Activated T-helper 2 cell treated with anti-CD3 and anti-CD28 coated beads, Interferon-gamma antibody, Interleukin-2, Interleukin-4, amounts not matched to agents 10 μg/mL and 5 μg/mL and 100 μg/mL, durations not matched to agents 14 hours and 24 hours and 36 hours (primary cell): ENCODE measurements at places on chromosomes 7 and 10. TPM values are rescaled to one million over a fixed set of nuclear protein-coding genes. Genes with fewer than 3 reads are reported as not detected.
A peak's percentile ranks its signal among the peaks of the same experiment; 100 is the strongest.

GRCh38 chr10:108203905-108204527 lies 1039.5 kb upstream of the SORCS1 start:
- no peak for DNase-seq
- H3K4me1 ChIP-seq: no peaks in the 10 kb centered on the region
- no peak overlapping the region for H3K27ac ChIP-seq
- H3K36me3 ChIP-seq: no peaks in the 10 kb centered on the region
- H3K4me3 ChIP-seq: no peak overlapping the region

GRCh38 chr10:106147021-106147420 lies 1017.5 kb downstream of the SORCS1 start:
- DNase-seq: no peak
- H3K36me3 ChIP-seq: no peaks in the 10 kb centered on the region
- H3K27ac ChIP-seq: no peak overlapping the region
- H3K27me3 ChIP-seq: no peaks in the 10 kb centered on the region
- H3K4me1 ChIP-seq: no peaks in the 10 kb centered on the region

GRCh38 chr7:1864161-1864940 lies 194.3 kb downstream of the ELFN1 start:
- H3K27ac ChIP-seq: no peak overlapping the region
- no peaks in the 10 kb centered on the region for H3K36me3 ChIP-seq
- H3K4me1 ChIP-seq: no peaks in the 10 kb centered on the region

GRCh38 chr7:85111761-85112160 lies 75.1 kb downstream of the SEMA3D start:
- H3K4me1 ChIP-seq: no peaks in the 10 kb centered on the region
- H3K36me3 ChIP-seq: no peaks in the 10 kb centered on the region
- no peak for DNase-seq
- no peak overlapping the region for H3K27ac ChIP-seq
- H3K27me3 ChIP-seq: no peaks in the 10 kb centered on the region

Gene TUBB8
- total RNA-seq: not detected in 2 replicates

DNA sequence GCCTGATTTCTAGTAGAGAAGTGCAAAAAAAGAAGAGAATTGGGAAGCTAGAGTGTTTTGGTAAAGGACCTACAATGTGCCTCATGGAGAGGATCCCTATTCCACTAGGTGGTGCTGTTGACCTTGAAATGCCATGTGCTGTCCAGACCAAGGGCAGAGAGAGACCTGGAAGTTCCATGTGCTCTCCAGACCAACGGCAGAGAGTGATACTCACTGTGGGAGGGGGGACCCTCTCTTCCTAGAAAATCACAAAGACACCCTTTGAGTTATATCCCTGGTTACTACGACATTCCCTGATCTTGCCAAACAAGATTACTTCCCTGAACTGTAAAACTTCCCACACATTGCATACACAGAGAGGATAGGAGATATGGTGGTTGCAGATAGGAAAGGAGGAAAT lies 212.7 kb upstream of the ZNF804B start:
- no peak overlapping the region for H3K4me3 ChIP-seq
- H3K4me1 ChIP-seq: no peaks in the 10 kb centered on the region
- H3K27me3 ChIP-seq: no peaks in the 10 kb centered on the region
- H3K36me3 ChIP-seq: no peaks in the 10 kb centered on the region
- DNase-seq: no peak
- H3K27ac ChIP-seq: no peak overlapping the region

GRCh38 chr7:43758822-43759683 lies 573 bp downstream of the BLVRA start:
- peaks cover 20% of the 10 kb centered on the region for H3K27me3 ChIP-seq
- H3K27ac ChIP-seq: no peak overlapping the region
- H3K4me3 ChIP-seq: peak overlapping the region; percentile 73
- DNase-seq: peak; percentile 43
- peaks cover 3% of the 10 kb centered on the region for H3K36me3 ChIP-seq
- H3K4me1 ChIP-seq: peaks cover 41% of the 10 kb centered on the region

DNA sequence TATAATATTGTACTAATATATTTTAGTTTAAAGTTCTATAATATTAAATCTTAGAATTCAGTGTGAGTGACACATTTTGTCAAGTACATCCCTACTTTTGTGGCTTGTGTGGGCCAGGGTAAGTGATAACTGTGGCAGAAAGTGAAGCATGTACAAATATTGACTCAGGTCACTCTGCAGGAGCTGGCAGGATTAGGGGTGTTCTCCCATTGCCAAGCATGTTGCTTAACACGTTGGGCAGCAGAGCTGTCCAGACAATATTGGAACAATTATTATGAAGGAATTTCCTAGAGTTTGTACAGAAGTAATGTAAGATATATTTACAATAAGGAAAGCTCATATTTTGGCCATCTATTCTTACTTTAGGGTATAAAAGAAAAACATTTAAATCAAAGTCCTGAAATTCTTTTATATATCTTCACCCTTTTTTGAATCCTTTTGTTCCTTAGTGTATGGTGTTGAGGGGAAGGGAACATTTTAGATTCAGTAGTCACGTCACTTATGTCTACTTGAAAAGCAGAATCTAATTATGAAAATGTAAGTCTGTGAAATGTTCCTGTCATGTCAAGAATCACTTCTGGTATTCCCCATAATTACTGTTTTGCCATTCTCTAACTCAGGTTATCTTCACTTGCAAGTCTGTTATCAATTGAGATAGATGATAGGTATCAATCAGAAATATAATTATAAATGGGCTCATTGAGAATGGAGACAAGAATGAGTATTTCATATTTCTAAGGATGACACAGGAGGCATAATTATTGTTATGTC lies 4.0 kb downstream of the HDAC9 start:
- H3K27me3 ChIP-seq: no peaks in the 10 kb centered on the region
- H3K27ac ChIP-seq: no peak overlapping the region
- H3K4me3 ChIP-seq: no peak overlapping the region
- H3K4me1 ChIP-seq: peaks cover 15% of the 10 kb centered on the region

GRCh38 chr10:36253731-36254130 lies 611.6 kb upstream of the FZD8 start:
- H3K36me3 ChIP-seq: no peaks in the 10 kb centered on the region
- no peaks in the 10 kb centered on the region for H3K27me3 ChIP-seq
- no peaks in the 10 kb centered on the region for H3K4me1 ChIP-seq

DNA sequence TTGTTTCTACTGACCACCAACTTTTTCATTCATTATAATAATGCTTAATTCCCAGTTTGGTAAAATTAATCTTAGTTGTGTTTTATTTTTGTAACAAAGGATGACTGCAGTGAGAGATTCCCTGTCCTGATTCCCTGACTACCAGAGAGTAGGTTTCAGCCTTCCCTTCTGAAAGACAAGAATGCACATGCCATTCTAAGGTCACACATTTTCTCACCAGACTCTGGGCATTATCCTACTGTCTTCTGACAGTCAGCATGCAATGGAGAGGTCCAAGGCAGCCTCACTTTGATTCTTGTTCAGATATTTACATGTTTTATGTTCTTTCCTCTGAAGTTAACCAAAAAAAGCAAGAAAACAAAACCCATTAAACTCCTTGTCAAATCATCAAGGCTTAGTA lies 372.7 kb upstream of the CDC14C start:
- H3K27ac ChIP-seq: no peak overlapping the region
- no peaks in the 10 kb centered on the region for H3K4me1 ChIP-seq
- no peak for DNase-seq
- H3K36me3 ChIP-seq: no peaks in the 10 kb centered on the region

- no peaks in the 10 kb centered on the region for H3K4me1 ChIP-seq
- H3K27me3 ChIP-seq: no peaks in the 10 kb centered on the region
- no peaks in the 10 kb centered on the region for H3K36me3 ChIP-seq
- no peak for DNase-seq
Observed at GRCh38 chr10:67175354-67175753, 249.5 kb downstream of the LRRTM3 start.

- peaks cover 22% of the 10 kb centered on the region for H3K4me1 ChIP-seq
- peaks cover 12% of the 10 kb centered on the region for H3K36me3 ChIP-seq
- no peaks in the 10 kb centered on the region for H3K27me3 ChIP-seq
- H3K27ac ChIP-seq: no peak overlapping the region
- H3K4me3 ChIP-seq: no peak overlapping the region
Observed at GRCh38 chr7:137948845-137949330, 53.0 kb downstream of the CREB3L2 start.
